ENCODE measurements at places on chromosomes 4 and X. TPM values are rescaled to one million over a fixed set of nuclear protein-coding genes. Genes with fewer than 3 reads are reported as not detected.

The MAGEA8 gene
- not detected for total RNA-seq

The CLNK gene
- total RNA-seq, result not detected

DNA sequence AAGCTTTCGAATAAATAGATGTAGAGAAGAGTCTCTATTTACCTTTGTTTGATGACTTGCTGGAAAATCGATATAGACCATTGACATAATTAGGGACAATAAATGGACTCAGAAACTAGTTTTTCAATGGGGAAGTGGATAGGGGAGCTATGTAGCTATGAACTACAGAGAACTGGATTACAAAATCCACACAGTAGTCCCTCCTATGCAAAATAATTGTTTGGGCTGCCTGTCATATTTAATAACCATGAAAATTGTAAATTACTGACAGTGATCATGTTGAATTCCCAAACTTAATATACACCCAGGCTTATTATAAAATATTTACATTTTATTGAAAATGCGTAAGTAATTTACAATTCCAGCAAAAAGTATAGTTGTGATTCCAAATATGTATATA, 333.1 kb upstream of the FAM241A start:
- no peak for DNase-seq

GRCh38 chr4:125948021-125948420, 633.3 kb downstream of the FAT4 start:
- no peak for DNase-seq

DNA sequence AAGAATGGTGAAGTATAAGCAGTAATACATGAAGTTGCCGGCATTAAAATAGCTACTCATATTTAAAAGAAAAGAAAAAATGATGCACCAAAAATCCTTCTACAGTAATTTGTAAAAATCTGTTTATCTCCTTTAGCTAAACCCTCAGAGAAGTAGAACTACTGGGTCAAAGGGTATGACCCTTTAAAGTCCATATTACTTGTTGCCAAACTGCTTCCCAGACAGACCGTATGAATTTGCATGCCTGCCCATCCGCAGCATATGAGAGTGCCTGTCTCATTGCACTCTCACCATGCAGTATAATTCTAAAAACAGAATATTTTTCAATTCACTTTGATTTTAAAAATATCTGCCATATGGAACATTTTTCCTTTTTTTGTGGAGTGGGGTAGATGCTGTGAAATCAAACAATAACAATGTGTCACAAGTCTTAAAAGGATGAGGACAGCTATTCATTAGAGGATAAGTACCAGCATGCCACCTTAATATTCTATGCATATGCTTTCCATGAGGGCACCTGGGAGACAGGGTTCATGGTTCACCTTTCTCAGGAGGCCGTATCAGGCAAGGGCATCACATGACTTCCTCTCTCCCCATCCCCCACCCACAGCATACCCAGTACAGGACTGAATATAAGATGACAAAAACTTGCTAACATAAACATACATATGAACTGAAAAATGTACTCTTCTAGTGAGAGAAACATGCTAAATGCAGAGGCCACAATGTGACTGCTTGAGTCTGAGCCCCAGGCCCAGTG, 17.8 kb downstream of the ZDHHC9 start:
- no peak for DNase-seq

DNA sequence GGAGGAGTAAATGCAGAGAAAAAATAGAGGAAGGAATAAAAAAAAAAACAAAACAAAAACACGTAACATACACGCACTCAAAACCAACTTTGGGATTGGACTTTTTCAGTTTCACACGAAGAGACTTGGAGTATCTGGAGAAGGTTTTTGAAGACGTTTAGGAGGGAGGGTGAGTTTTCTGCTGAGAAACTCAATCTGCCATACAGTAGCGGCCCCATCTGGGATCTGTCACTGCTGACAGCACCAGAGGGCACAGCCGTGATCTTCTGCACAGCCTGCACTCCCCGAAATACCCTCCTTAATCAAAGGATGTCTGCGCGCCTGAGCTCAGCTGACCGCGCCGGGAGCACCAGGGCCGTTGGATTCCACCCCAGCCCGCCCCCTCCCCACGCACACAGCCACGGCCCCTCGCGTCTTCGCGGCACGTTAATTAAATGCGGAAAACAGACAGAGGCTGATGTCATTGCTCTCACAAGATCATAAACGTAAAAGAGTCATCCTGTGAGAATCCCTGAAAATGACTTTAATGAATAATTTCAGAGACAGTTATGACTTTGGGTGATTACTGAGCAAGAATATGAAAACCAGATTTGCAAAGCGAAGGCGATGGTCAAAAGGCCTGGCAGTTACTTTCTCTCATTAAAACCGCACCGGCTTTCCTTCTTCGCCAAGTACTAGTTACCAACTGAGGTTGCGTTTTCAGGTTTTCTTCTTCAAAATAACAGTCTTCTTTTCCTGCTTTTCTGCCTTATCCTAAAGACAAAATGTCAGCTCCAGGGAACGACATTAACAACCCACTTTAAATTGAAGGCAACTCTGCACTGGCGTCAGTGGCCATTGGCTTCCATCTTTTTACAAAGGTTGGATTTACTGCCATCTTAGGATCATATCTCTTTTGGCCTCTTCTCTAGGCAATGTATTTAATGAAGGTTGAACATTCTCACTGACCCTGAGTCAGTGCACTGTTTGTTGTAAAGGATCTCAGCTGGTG, 10.6 kb downstream of the HAND2 start:
- DNase-seq, result no peak

- no peak for DNase-seq
These were observed 25.9 kb downstream of the ZNF721 start for GRCh38 chr4:472881-473569.

- DNase-seq, result no peak
These were observed 257.6 kb upstream of the CXXC4 start for GRCh38 chr4:104752337-104752736.

The RAB39B gene
- total RNA-seq, result 6.9 TPM

The EDA gene
- total RNA-seq, result 15.1 TPM

GRCh38 chrX:8607326-8607725, 124.6 kb downstream of the ANOS1 start:
- DNase-seq, result no peak

All from WTC11 (cell line).